Activated CD8-positive, alpha-beta memory T cell treated with anti-CD3 and anti-CD28 coated beads for 1 hour (primary cell): ENCODE measurements at places on chromosomes 2 and 18.

DNA sequence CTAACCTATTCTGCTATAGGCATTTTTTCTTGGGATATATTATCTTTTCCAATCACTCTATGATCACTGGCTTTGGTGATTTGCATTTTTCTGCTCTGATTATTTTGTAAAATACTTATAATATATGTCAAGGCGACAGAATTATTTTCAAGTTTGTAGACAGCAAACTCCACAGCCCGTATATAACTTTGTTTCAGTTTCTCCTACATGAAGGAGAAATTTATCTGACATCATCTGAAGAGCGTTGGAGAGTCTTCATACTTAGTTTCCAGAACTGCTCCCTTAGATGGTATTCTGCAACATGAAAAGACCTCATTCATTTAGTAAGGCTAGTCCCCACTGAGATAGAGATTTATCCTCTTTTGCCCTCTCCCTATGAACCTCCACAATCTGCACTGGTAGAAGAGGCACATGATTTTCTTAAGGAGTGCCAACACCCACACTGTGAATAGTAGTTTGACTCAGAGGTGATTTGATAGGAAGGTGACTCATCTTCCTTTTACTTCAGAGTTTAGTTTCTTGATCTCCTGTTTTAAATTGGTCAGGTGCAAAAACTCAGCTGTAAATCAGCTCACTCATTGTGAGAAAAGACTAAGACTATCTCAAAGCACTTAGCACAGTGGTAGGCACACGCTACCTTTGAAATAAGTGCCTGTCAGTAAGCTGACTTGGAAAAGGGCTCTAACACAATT is 1848.6 kb upstream of the CELF4 start:
- no peak for DNase-seq

DNA sequence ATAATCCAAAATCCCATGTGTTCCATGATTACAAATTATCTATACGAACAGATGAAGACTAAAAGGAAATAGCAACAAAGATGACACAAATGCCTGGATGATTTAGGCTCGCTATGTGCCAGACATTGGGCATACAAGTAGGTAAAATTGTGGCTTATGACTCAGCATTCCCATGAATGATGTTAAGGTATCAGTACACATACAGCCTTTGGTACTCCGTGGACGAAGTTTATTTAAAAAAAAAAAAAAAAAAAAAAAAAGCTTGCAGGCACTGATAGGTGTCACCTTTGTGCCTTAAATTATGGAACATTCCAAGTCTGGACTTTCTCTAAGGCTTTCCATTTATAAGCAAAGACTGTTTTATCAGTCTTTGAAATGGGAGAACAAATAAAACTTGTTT is 2.7 kb downstream of the CHAC2 start:
- no peak for DNase-seq

DNA sequence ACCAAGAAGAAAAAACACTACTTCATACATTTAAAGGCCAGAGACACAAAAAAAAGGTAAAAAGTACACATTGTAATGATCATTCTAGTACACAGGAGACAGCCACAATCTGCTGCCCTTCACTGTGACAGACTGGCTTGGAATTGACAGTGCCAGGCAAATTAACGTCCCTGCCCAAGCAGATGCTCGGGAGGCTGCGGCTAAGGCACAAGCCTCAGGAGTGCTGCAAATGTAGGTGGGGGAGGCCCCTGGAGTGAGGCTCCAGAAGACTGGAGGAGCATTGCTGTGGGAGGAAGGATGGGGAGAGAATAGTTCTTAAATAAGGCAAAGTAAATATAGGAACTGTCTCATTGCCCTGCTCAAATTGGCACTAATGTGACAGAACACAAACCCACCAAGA is 18.6 kb downstream of the ERCC3 start:
- no peak for DNase-seq

DNA sequence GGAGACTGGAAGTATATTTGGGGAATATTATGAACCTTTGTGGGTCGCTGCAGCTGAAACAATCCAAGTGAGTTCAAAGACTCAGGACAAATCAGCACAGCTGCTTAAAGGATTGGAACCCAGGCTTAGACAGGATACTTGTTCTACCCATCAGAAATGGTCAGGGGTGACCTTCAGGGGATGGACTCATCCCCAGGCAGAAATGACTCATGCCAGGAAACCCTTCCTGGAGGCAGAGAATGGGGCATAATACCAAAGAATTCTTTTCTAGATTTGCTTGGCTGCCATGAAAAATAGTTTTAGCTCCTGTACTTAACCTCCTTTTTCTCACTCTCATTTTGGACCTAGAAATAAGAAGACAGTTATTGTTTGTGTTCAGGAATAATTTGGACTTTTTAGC is 425.5 kb downstream of the TSN start:
- DNase-seq: no peak

- DNase-seq: no peak
Observed at GRCh38 chr2:203743441-203743981, 37.1 kb downstream of the CD28 start.

DNA sequence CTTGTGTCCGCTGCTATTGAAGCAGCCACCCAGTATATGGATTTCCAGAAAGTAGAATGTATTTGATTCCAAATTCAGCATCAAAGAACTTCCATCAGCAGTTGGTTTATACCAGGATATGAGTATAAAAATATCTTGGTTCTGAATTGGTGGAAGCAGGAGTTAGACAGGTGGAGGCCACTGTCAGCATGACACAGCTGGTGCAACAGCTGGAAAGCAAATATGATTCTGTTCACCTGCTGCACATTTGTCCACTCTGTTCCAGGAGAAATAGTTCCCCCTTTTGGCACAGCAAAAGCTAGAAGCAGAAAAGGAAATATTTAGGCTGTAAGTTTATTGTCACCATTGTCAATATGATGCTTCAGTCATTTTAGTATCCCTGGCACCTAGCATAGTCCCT is 41.2 kb downstream of the KIAA2012 start:
- DNase-seq: no peak

- DNase-seq: no peak
Observed at GRCh38 chr2:69975853-69976462, 14.5 kb upstream of the ASPRV1 start.

DNA sequence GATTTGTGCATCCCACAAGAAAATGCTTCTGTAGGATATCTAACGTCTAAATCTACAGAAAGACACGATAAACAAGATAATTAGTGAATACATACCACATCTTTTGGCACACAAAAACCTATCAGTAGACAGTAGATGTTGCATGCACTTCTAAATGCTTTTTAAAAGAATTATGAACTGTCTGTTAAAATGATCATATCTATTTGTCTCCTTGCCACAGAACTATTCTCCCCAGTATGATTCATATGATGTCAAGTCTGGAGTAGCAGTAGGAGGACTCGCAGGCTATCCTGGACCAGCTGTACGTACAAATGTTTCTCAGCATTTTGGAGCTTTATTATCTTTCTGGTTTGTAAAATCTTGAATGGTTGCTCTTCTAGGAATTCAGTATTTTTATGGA is 12.7 kb downstream of the COL3A1 start:
- no peak for DNase-seq

GRCh38 chr2:102915128-102915527 is 153.3 kb downstream of the TMEM182 start:
- no peak for DNase-seq

GRCh38 chr2:55590810-55591440 is 26.5 kb downstream of the PPP4R3B start:
- DNase-seq: no peak
